ENCODE measurements at places on chromosomes 4 and X. TPM values are rescaled to one million over a fixed set of nuclear protein-coding genes. Genes with fewer than 3 reads are reported as not detected.

Gene DSPP
- not detected for polyA plus RNA-seq

Gene ADH4
- polyA plus RNA-seq, result 0.42 TPM

Gene SPIN2A
- 2.5 TPM for polyA plus RNA-seq

Gene GJB1
- polyA plus RNA-seq, result not detected

Gene FANCB
- polyA plus RNA-seq, result not detected

Gene ADRA2C
- 6.5 TPM for polyA plus RNA-seq

Gene SH3RF1
- 3.4 TPM for polyA plus RNA-seq

Gene BANK1
- polyA plus RNA-seq, result 0.54 TPM
